ENCODE measurements at places on chromosomes 4 and X.

DNA sequence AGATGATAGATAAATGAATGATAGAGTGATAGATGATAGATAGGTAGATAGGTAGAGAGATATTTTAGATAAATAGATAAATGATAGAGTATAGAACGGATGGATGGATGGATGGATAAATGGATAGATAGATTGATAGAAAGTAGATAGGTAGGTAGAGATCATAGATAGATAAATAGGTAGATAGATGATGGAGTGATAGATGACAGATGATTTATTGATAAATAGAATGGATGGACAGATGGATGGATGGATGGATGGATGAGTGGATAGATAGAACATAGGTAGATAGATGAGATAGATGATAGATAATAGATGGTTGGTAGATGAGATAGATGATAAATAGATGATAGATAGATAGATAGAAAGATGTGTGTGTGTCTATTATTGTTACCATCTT lies 49.5 kb downstream of the ARSD start:
- DNase-seq, result no peak

- no peak for DNase-seq
These were observed 172.8 kb upstream of the CXCL13 start for GRCh38 chr4:77432717-77433417.

DNA sequence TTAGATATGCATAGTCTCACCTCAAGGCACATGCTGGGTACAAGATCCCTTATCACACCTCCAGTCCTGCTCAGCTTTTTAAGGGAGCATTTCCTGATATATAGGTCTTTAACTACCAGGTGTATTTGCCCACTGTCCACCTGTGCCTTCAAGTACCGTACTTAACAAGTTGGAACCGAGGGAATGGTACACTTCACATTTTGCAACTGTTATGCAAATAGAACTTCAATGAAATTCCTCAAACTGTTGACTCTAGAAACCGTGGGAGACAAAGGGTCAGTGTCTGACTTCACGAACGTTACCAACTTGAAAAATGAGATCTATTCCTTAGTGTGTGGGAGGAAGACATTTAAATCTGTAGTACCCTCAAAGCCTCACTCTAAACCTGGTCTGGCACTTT lies 5.2 kb downstream of the TRIM2 start:
- no peak for DNase-seq

GRCh38 chr4:70508801-70509200 lies 9.6 kb upstream of the AMTN start:
- no peak for DNase-seq

- no peak for DNase-seq
These were observed 25.8 kb downstream of the ZNF630 start for GRCh38 chrX:48045410-48046311.

DNA sequence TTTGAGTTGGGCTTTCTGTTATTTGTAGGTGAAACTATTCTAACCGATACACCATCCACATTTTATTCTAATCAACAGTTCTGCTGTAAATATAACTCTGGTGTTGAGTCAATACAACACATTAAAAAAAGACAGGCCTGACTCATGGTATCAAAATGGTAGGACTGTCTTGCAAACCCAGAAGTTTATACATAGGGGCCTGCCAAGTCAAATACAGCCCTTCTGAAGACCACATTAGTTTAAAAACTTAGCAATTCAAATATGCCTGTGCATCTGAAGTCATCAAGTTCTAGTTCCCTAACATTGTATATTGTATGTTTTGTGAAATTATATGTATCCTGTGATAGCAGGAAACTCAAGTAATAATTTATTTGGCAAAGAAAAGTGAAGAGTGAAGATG lies 24.4 kb upstream of the PDE5A start:
- DNase-seq, result no peak

DNA sequence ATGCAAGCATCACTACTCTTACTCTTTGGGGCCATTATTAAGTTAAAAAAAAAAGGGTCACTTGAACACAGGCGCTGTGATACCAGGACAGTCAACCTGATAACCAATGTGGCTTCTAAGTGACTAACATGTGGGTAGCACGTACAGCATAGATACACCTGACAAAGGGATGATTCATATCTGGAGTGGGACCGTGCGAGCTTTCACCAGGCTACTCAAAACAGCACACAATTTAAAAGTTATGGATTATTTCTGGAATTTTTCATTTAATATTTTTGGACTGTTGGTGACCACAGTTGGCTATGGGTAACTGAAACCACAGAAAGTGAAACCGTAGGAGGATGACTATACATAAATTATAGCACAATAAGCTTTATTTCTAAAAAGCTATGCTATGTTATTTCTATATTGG lies 113.8 kb upstream of the STIM2 start:
- DNase-seq, result peak; percentile 5

DNA sequence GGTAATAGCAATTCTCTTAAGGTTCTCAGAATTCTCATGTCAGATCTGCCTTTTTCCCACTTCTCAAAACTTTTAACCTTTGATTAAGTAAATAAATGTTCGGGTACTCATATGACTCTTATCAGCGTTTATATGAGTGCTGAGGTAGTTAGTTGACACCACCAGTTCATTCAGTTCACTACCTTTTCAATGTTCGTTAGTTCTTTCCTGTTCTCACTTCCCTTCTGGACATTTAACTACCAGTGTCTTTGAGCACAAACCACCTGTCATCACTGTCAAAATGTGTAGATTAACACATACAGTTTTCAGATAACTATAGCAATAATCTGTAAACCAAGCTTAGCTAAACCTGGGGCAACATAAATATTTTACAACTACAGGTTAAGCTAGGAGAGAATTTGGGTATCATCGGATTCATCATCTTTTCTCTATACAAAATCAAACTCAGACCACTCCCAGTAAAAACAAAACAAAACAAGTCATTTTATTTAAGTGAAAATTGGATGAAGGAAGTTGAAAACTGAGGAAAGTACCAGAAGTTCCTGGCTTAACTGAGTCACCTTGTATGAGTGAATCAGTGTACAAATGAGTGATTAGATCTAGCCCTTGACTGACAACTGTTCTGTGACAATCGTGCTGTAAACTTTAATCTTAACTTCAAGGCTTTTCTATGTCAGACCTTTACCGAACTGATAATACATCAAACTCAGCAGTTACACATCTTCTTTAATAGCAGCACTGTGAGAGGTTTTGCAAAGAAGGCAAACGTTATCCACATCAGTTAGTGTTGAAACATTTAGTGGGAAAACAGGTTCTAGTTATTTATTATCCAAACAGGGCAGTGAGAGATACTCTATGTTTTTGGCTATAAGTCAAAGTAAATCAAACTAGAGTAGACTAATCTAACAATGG lies 41.9 kb downstream of the ARHGEF38 start:
- DNase-seq, result no peak

- DNase-seq, result peak; percentile 54
These were observed 31.6 kb downstream of the TKTL1 start for GRCh38 chrX:154327038-154327820.

DNA sequence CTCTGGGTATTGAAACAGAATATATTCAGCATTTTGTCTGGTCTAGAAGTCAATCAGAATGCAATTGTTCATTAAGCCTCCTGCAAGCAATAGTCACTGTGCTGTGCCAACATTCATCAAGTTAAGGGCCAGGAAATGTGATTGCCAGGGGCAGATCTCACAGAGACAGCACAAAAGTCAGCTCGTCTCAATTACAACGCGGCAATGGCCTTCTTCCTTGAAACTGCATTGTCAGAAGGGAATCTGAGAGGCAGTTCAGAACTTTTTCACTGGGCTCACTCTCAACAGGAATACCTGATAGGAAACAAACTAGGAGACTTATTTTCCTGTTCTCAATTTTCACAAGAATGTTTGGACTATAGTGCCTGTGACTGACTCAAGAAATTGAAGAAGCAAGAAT lies 131.1 kb upstream of the NR3C2 start:
- DNase-seq, result no peak

DNA sequence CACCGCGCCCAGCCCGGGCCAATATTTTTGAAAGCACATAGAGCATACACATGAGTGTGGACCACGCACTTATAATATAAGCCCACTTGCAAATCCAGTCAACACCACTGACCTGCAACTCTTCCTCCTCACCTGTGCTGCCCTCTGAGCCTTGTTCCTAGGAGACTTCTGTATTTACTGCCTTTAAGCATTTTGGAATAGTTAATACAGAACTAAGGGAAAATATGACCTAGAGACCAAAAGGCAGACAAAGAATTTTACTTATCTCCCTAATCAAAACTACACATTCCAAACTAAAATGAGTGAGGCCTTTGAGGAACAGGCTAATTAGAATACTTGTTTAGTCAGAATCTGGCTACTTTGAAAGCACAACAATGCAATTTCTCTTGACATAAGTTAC lies 89.1 kb downstream of the RELL1 start:
- DNase-seq, result no peak

GRCh38 chrX:48709522-48710112 lies 13.1 kb downstream of the SUV39H1 start:
- no peak for DNase-seq

DNA sequence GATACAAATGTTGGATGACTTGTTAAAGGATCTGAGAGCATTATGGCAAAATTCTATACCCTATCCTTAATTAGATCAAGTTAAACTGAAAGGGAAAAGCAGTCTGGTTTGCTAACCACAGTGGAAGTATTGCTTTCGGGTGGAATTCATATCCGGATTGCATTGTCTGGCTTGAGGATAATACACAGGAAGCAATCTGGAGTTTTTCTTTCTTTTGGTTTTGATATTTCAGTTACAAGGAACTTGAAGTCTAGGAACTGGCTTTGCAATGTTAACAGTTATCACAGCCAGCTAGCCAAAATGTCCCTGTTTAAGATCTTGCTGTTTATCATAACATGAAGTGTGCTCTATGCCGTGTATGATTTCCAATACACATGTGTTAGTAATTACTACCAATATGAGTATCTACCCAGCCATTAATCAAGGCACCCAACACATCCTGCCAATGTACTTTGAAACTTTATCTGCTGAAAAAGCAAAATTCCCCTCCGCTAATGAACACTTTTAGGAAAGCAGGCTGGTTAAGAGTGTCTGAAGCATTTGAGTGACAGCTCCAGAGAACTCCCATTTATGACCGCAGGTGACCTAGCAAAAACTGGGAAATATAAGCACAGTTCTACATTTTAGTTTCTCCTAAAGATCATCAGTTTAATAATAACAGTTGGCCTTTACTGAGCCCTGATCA lies 146.4 kb downstream of the PALLD start:
- DNase-seq, result no peak

GRCh38 chr4:105666693-105667092 lies 41.8 kb downstream of the INTS12 start:
- no peak for DNase-seq

GRCh38 chr4:140642674-140643437 lies 74.1 kb upstream of the UCP1 start:
- DNase-seq, result no peak

GRCh38 chr4:15197005-15197404 lies 194.7 kb downstream of the CPEB2 start:
- no peak for DNase-seq

- no peak for DNase-seq
These were observed 538.1 kb downstream of the STIM2 start for GRCh38 chr4:27398631-27399310.

DNA sequence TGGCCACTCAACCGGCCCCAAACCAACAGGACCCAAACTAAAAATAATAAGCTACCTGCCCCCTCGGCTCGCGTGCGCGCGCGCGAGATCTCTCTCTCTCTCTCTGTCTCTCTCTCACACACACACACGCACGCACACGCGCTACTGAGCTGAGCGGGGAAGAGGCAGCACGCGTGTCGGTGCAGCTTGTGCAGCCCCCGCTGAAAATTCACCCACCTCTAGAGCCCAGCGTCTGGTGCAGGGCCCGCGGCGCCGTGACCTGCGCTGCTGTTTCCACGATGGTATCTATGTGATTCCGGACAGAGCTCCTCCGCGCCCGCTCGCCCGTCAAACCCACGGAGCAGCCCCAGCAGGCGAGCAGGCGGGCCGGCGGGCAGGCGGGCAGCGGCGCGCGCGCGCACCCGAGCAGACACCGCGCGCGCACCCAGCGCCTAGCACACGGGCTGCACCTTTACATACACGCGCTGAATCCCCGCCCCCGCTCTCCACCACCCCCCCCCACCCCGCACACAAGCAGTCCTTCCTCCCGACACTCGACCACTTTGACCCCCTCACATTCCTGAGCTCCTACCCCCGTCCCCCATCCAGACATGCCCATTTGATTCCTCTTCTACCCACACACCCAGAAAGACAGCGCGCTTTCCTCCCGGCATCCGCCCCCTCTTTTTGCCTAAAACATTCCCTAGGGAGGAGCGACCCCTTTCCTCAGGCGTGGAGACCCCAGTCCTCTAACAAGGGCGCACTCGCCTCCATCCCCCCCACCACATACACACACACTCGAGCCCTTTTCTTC lies 1.0 kb downstream of the SLITRK4 start:
- DNase-seq, result no peak

DNA sequence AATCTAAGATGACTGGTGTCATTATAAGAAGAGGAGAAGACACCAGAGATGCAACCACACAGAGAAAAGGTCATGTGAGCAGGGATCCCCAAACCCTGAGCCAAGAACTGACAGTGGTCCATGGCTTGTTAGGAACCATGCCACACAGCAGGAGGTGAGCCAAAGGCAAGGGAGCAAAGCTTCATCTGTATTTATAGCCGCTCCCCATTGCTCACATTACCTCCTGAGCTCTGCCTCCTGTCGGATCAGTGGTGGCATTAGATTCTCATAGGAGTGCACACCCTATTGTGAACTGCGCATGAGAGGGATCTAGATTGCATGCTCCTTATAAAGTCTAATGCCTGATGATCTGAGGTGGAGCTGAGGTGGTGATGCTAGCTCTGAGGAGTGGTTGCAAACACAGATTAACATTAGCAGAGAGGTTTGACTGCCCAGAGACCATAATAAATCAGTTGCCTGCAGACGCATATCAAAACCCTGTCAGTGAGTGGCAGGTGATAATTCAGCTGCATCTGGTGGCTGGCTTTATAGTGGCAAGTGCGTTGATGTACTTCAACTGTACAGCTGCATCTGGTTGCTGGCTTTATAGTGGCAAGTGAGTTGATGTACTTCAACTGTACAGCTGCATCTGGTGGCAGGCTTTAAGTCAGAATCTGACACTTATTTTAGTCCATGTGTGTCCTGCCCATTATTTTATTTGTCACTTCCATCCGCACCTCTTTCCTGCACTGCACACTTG lies 19.8 kb upstream of the CXCL2 start:
- no peak for DNase-seq

- no peak for DNase-seq
These were observed 66.4 kb upstream of the GUCY1A1 start for GRCh38 chr4:155600244-155600643.

Data from CD4-positive, alpha-beta T cell treated with Interleukin-10 for 1 hour (primary cell).